Hematopoietic multipotent progenitor cell treated with erythropoietin and hydrocortisone succinate and interleukin-3 and kit ligand, for 15 days (in vitro differentiated cells): ENCODE measurements at places on chromosomes 12 and 14.

GRCh38 chr12:121580959-121581685 lies at the start of gene KDM2B:
Gene KDM2B (minus strand): TSS chr12:121581023. CDS start chr12:121580911, 112 bp downstream.
- DNase-seq, result peak; percentile 21

DNA sequence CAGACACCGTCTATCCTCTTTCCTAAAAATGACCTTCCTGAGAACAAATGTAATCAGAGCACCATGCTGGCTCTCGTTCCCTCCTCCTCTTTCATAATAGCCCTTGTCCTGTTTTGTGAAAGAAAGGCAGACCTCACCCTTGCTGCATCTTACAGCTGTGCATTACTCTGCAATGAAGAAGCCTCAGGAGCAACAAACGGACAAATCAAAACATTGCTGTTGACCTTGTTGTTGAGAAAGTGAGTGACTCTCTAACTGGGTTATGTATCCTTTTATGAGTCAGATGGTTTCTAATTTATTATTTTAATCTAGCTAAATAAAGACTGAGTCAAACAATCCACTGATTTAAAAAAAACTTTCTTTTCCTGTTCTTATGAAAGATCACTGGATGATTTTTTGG lies 180.9 kb downstream of the RPS29 start:
- no peak for DNase-seq

DNA sequence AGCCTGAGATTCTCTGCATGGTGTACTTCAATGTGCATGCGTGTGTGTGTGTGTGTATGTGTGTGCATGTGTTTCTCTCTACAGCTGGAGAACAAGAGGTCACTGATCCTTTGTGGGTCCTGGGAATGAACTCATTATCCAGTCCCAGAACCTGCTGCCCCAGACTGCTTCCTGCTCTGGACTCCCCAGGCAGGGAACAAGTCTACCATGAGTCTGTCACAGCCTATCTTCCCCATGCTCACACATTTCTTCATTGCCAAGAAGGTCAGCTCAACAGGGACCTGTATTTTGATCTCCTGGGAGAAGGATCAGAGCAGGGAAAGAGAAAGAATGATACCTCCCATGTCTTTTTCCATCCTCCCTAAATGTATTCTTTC lies 2.9 kb upstream of the AGAP2 start:
- DNase-seq, result no peak

GRCh38 chr14:92099802-92100201 lies 6.6 kb downstream of the ATXN3 start:
- no peak for DNase-seq

DNA sequence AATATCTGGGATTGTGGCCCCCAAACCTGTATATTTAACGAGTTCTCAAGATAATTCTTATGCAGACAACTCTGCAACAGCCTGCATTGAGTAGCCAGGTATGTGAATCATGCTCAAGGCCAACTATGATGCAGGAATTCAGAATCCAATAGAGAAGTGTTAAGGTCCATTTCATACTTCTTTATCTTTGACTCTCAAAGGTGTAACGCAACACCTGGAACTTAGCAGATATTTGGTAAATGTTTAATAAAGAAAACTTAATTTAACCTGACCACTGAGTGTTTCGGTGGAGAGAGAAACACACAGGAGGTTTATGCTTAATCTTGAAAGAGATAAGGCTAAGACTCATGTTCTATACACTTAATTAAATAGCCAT lies 156.5 kb upstream of the PLEKHG7 start:
- no peak for DNase-seq

DNA sequence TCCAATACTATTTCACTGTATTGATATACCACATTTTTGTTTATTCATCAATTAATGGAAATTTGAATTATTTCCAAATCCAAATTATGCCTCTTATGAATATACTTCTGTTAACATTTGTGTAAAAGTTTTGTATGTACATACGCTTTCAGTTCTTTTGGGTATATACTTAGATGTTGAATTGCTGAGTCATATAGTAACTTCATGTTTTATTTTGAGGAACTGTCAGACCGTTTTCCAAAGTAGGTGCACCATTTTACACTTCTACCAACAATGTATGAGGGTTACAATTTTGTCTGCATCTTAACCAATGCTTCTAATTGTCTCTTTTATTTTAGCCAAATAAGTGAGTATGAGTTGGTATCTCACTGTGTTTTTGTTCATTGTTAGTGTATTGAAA lies 10.2 kb upstream of the CCER1 start:
- DNase-seq, result no peak

DNA sequence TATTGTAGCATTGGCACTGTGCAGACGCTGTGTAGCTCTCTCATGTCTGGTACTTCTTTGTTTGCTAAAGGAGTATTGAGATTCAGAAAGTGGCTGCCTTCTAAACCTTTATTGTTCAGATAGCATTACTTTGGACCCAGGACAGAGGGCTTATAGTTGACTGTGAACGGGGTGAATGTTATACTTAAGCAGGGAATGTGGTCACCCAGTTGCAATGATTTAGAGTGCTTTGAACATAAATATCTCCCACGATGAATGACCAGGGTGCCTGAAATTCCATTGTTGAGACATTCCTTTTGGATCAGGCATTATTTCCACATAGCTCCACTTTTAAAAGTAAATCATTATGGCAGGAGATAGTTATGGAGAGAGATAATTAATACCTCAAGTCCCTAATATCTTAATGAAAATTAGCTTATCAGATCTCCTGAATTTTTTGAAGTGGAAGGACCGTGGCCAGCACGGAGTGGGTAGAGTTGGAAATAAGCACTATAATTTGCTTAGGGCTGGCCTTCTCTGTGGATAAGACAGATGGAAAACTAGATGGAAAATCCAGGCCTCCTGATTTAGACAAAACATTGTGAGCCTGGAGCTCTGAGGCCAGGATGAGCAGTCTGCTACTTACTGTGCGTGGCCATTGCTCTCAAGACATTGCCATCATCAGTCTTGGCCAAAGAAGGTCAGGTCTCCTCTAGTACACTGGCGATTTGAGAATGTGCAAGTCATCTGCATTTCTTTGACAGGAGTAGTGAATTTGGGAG lies 114.5 kb downstream of the ETV6 start:
- no peak for DNase-seq

DNA sequence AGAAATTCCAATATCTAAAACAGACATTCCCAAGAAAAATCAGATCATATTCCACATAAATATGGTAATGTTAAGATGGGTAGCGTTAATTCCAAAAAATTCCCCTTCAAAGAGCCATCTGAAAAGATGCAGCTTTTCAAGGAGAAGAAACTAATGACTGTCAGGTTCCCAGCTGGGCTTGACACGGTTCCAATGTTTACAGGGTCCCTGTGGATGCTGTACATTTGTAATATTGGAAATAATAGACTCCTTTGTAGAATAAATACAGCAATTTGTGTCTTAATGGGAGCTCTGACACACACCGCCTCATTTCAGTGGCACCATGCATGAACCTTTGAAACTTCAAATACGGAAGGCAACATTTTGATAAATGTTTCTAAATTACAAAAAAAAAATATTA lies 140.6 kb downstream of the ITPR2 start:
- DNase-seq, result no peak

DNA sequence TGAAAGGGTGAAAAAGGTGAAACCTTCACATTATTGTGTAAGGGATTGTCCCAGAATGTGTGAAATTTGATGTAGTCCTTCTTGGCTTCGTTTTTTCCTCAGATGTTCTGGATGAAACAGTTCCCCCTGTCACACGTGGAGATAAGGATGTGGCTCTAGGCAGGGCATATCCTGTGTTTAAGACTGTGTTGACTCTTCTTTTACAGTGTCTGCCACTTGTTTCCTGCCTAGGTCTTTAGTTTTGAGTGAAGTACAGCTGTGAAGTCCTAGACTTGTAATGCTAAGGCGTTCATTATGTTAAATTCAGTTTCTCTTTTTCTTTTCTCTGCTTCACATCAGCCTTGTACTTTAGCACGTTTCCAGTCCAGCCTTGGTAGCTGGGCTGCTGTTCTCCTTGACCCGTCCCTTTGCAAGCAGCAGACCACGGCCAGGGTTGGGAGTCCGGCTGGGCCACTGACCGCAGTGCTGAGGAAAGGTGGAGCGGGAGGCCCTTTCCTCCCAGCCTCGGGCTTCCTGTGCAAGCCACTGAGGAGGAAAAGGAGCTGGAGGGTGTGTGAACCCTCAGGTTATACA lies 59.1 kb downstream of the RASSF3 start:
- DNase-seq, result no peak

GRCh38 chr12:84911271-84912197 lies 1.1 kb downstream of the SLC6A15 start:
- DNase-seq, result no peak

DNA sequence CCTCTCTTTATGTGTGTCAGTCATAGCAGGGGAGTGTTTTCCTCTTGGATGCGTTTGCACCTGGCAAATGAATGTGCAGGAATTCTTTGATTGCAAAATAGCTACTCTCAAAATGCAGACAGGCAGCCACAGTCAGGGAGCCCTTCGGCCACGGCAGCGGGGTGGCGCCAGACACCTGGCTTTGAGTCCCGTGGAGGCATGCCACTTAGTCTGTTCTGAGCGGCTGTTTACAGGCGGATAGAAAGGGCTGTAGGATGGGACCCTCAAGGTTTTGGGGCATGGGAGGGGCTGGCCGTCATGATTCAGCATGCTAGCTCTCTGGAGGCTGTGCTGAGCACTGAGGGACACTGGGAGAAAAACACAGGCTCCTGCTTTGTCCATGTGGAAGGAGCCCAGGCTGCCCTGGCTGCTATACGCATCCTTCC lies 117.1 kb downstream of the SLC25A47 start:
- peak; percentile 6 for DNase-seq

- DNase-seq, result no peak
Measured at GRCh38 chr12:24307716-24308335, 358.4 kb upstream of the SOX5 start.

GRCh38 chr12:118430516-118430915 lies 54.2 kb downstream of the SUDS3 start:
- DNase-seq, result no peak

DNA sequence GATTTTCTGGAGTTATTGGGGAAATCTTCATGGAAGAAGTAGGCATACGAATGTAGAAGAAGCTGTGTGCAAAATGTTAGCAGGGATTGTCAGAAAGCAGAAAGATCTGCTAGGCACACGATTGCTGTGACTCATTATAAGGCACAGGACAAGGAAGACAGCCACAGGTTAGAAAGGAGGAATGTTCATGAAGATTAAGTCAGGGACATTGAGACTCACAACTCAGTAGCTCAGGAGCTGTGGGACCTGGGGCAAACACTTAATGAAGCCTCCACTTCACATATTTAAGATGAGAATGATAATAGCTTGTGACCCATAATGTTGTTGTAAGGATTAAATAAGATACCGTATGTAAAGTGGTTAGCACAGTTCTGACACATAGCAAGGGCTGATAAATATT lies 26.6 kb upstream of the RTRAF start:
- no peak for DNase-seq

DNA sequence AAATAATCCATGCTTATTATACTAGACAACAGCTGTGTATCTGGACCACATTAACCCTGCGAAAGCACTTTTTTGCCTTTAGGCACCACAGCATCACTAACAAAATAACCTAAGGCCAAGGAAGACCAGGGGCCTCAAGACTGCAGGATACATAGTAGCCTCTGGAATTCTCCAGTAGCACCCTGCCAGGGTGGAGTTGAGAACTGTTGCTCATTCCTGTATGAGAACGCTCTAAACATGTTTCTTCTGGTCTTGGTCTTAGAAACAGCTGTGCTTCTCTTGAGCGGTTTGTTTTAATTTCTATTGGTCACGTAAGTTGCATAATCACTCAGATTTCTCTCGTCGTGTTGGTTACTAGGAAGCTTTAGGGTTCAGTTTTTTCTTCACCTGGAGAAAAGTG lies 7.9 kb downstream of the B4GALNT3 start:
- no peak for DNase-seq

DNA sequence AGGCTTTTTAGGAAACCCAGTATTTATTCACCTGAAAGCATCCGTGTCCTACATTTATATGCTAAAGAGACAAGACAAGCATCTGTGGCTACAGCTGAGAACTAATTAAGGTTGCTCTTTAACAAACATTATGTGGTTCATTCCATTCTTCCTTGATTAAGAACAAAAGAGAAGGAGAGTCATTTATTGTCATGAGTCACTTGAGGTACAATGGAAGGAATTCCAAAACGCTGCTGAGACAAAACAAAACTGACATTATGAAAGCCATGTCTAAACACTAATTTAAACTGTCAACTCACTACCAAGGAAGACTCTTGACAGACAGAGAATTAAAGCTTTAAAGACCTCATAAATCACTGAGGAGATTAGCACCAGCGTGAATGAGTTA lies 214.4 kb downstream of the BMP4 start:
- no peak for DNase-seq

GRCh38 chr14:93249128-93249831 lies 42.2 kb downstream of the UBR7 start:
- no peak for DNase-seq

- DNase-seq, result no peak
Measured at GRCh38 chr12:114767906-114768722, 84.1 kb upstream of the TBX3 start.

- DNase-seq, result no peak
Measured at GRCh38 chr14:53999061-53999488, 42.5 kb upstream of the BMP4 start.

DNA sequence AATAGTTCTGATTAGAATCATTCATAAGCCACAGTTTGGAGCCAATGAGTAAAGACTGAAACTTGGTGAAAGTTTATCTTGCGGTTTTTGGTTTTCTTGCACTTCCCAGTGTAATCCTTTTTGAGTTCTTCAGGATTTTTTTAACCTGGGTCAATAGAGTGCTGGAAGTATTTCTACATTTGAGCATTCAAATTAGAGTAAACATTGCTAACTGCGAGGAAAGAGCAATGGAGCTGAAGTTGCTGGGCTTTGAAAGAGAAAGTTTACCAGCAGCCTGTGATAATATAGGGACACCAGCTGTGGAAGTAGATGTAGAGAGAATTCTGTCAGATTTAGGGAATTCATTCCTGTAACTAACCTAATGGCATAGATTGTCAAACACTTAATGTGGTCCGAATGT lies 30.3 kb downstream of the ANO6 start:
- no peak for DNase-seq

DNA sequence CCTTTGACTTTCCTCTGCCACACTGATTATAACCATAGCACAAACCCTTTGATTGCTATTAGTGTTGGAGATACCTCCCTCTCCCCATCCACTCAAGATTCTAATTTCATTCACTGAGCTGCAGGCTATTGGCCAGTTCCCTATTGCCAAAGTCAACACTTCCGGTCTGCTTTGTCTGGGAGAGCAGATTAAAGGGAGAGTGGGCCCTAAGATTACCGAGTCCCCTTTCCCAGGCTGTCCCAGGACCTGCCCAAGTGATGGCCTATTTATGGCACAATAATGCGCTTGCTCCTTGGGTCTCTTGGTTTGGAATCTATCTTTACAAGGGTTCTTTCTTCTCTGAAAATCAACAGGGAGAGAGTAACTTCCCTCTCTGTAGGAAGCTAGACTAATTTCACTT lies 42.9 kb upstream of the LTBP2 start:
- DNase-seq, result no peak
